ENCODE measurements at places on chromosomes 6 and 20. TPM values are rescaled to one million over a fixed set of nuclear protein-coding genes. Genes with fewer than 3 reads are reported as not detected.

- no peak for DNase-seq
Observed at GRCh38 chr6:143205131-143205535, 144.4 kb downstream of the AIG1 start.

GPSM3 gene
- 114 TPM for polyA plus RNA-seq

DNA sequence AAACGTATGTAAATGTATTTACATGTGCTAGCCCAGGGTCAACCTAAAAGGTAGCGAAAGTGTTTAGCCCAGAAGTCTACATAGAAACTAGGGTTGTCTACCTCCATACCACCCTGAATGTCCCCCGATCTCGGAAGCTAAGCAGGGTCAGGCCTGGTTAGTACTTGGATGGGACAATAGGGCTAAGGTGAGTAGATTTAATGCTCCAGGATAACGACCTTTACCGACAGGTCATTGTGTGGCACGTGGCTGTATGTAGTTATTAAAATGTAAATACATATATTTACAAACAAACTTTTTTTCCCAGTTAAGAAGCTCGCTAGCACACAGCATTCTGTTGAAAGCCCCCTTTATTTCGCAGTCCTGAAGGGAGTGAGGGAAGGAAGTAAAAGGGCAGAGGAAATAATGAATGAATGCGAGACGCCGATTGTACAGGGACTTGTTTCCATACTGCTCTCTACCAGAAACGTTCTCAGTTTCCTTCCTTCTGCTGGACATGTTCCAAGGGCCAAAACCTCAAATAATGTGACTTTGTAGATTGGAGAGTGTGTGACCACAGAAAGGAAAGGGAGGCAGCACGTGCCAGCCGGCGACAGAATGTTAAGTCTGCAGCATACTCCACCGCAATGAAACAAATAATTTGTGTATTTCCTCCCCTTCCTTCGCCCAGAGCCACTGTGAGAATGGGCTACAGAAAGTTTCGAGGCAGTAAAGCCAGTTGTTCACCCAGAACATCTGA is 612 bp downstream of the ADAT2 start:
- peak; percentile 53 for DNase-seq

GRCh38 chr20:13301596-13301995 is 80.5 kb downstream of the ISM1 start:
- no peak for DNase-seq

GRCh38 chr6:165807249-165807960 is 144.4 kb upstream of the PDE10A start:
- DNase-seq = no peak

DNA sequence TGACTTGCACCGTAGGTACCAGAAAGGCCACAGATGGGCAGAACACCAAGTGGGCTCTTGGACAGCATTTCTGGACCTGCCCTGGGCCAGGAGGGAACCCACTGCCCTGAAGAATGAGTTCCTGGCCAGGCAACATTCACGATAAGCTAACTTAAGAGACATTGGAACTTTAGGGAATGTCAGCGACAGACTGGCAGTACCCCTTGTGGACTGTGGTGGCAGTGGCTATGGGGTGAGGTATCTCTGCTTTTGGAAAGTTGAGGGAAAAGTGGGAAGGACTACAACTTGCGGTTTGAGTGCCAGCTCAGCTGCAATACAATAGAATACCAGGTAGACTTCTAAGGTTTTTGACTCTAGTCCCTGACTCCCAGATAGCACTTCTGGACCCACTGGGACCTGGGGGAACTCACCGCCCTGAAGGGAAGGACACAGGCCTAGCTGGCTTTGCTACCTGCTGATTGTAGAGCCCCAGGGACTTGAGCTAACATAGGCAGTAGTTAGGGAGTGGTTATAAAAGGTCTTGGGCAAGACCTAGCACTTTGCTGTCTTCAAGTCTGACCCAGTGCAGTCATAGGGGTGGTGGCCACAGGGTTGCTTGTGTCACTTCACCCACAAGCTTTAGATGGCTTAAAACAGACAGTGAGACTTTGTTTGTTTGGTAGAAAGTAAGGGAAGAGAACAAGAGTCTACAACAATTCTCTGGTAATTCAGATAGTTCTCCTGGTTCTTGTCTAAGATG is 617.6 kb downstream of the COL12A1 start:
- no peak for DNase-seq

- no peak for DNase-seq
Observed at GRCh38 chr6:167807756-167808155, 19.0 kb upstream of the AFDN start.

GRCh38 chr6:29005183-29005885 is at the start of gene ZNF311:
TSS of gene ZNF311 (minus strand) at chr6:29005315. CDS start at chr6:29003954, 1,361 bp downstream.
- no peak for DNase-seq

MCCD1 gene
- polyA plus RNA-seq = not detected

GRCh38 chr20:11375966-11376365 is 541.7 kb upstream of the BTBD3 start:
- DNase-seq = no peak

GRCh38 chr6:48782225-48782624 is 671.2 kb upstream of the PTCHD4 start:
- DNase-seq = no peak

DNA sequence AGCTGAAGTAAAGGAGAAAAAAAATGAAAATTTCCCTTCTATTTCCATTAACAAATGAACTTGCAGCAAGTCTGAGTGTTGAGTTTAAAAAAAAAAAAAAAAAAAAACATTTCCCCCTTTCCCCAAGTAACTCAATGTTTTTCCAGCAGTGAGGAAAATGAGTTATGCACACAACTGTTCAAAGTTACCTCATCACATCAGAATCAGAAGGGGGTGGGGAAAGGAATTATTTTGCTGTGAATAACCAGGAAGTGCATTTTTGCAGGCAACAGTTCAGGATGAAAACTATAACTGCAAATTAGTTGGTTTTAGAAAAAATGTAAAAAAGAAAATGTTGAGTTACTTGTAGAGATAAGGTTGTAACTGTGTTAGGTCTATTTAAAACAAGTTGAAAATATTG is 568.9 kb upstream of the CITED2 start:
- DNase-seq = no peak

Data from GM12878 (cell line).